ENCODE measurements at places on chromosomes 3 and 15.

DNA sequence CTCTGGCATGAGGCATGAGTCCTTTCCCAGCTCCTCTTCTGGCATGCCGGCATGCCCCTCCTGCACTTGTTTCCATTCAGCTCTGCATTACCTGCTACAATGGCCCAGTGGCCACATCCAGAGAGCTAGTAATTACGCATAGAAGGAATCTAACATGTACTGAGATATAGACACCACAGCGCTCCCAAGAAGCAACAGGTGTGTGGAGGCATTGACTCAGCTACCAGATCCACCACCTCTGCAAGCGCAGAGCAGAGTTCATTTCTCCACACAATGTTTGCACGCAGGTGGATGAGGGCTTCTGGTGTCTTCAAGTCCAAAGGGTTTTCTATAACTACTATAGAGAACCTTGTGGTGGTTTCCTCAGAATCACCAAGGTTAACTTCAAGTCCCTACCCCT is 4.2 kb downstream of the MOBP start:
- no peak for DNase-seq

- no peak for DNase-seq
These were observed 160.1 kb upstream of the DPH6 start for GRCh38 chr15:35705884-35706585.

DNA sequence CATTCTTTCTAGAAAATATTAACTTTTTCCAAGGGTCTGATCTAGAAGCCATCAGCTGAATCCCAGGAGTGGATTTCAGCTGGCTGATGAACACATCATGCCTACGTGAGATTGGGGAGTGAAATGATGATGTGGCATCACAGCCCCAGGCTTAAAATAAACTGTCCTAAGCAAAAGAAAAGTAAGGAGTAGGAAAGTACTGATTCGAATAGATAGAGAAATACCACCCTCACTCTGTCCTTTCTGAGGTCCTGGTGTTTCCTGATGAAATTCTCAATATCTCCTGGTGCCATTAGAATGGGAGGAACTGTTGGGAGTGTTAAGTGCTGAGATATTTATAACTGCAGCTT is 376.8 kb upstream of the SEMA6D start:
- DNase-seq, result no peak

DNA sequence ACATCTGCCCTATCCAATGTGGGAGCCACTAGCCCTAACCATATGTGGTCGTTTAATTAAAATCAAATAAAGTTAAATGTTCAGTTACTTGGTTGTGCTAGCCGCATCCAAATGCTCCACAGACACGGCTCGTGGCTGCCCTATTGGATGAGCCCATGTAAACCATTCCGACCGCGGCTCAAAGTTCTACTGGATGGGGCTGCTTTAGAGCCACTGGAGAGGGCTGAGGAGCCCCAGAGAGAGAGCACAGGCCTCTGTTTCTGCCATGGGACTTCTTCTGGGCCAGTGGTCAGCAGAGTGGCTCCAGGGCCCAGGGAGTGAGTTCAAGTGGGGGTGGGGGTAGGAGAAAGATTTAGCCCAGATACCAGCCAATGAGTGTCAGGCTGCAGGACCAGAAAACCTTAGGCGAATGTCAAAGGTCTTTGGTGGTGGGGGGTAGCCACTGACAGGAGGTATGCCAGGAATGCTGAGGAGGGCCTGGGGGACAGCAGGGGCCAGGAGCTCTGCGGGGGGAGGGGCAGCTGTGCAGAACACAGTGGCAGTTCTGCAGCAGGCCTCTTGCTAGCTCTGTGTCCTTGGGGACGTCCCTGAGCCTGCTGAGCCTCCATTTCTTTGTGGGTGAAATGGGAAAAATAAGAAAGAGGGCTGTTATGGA is 30.1 kb downstream of the SPSB4 start:
- DNase-seq, result no peak
